Foreskin fibroblast (primary cell): ENCODE measurements at places on chromosomes 2 and 18.
A peak's percentile ranks its signal among the peaks of the same experiment; 100 is the strongest.

DNA sequence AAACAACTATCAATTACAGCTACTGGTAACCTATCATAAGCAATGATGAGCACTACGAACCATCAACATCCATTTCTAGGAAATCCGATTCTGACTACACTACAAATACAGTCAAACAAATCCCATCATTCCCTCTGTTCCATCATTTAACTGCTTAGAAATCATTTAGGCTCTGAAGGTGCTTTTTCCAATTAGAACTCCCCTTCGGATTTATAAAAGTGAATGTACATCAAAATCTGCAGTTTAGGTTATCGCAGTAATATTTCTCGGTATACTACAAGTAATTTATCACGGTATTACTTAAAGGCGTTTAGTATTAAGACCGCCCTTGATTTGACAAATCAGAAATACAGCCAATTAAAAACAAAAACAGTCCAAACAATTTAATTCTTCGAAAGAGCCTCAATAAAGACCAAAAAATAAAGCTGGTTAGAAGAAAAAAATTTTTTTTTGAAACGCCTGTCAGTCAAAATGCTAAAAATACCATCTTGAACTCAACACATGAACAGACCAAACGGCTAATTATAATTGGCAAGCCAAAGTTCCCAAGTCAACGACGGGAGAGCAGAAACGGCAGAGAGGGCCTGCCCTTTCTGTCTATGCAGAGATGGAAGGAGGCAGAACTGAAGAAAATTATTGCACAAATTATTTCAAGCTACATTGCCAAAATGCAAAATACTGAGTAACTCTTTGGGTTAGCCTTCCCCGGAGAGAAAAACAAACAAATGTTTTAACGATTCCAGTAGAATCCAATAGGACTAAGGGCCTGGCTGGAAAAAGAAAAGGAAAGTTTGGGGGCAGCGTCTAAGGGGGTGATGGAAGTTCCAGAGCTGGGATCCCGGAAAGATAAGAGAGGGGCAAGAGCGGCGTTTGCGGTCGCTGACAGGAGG is 1.2 kb downstream of the VPS54 start:
- DNase-seq, result no peak

DNA sequence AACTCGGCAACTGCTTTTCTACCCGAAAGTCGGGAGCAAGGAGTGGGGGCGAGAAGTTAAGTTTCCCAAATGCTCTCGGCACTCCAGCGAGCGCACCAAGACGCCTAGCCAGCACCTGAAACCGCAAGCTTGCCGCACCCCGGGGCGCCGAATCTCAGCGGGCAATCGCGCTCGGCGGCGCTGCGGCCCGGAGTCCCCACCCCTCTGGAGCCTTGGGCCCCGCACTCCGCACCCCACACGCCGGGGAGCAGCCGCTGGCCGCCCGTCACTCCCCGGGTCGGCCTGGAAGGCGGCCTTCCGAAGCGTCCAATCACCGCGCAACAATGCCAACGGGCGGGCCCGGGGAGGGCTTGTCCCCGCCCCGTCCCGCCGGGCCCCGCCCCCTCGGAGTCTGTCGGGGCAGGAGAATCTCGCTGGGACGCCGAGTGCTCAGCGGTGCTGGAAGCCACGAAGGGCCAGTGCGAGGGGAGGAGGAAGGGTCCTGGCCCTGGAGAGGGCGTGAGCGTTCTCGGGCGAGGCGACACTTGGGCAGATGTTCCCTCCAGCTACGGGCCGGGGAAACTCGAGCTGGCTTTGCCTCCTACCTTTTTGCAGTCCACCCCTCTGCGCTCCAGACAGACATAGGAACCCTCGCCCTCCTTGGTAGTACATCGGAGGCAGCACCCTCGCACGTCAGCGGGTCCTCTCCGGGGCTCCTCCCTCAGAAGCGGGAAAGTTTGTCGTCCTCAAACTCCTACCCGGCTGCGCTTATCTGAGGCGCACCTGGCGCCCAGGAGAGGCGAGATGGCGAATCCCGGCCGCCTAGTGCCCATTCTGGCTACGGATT is 1.1 kb upstream of the ZBTB7C start:
- peak; percentile 94 for DNase-seq

DNA sequence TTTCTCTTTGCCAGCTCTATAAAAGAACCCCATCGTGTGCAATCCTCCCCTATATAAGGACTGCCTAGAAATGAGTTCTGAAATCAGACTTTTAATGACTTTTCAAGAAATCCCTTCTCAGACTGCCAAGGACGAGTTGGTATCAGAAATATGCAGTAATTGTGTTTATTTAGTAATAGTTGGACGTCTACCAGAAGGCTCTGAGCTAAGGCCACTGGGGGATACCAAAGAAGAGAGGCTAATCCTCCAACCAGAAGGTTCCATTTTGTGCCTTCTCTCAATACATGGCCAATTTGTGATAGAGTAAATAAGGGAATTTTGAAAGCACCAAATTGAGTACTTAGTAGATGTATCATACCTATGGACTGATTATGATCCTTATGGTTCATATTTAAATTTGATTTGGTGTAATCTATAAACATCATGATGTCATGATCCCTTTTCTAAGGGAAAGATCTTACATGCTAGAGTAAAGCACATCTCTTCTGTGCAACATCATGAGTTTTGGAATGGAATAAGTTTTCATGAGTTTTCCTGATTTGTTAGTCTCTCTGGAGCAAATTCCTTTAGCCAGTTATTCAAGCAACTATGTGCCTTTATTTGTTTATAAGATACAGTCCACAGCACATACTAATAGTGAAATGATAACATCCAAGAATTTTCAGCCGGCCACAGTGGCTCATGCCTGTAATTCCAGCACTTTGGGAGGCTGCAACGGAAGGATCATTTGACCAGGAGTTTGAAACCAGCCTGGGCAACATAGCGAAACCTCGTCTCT is 82.2 kb upstream of the LTBP1 start:
- DNase-seq, result peak; percentile 86

DNA sequence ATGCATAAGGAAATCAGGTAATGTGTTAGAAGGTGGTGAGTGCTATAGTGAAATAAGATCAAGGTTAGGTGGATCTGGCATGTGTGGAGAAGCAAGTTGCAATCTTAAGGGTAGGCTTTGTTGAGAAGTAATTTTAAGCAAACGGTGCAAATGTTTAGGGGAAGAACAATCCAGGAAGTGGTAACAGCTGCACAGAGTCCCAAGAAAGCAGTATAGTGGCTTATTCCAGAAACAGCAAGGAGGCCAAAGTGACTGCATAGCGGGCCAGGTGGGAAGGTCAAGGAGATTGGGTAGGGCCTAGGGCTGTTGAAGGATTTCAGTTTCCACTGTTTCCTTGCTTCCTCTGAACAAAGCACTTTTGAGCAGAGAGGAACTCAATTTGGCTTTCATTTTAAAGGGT is 30.0 kb upstream of the RAB1A start:
- no peak for DNase-seq

DNA sequence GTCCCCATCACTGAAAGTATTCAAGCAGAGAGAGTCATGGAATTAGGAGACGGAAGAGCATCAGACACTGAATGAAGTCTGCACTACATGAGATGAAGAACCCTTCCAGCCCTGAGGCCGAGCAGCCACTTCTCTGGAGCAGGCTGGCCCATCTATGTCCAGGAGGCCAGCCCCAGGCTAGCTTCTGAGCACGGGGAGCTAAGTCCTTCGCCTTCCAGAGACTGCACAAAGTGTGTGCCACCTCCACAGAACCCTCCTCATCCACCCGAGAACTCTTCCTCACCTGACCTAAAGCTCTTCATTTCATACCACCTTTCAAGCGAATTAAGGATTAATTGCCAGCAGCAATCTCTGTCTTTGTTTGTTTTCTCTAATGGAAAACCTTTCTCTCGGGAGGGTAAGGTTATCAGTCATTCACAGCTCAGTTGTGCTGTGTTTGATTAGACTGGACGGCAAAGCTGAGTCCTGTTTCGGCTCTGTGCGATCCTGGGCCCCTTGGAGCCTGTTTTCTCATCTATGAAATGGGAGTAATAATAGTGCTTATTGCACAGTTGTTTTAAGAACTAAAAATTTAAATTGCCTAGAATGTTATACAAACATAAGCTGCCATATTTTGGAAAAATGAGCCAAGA is 38.0 kb downstream of the SCTR start:
- no peak for DNase-seq

GRCh38 chr18:8949206-8949605 is 153.3 kb upstream of the NDUFV2 start:
- DNase-seq, result peak; percentile 53

- no peak for DNase-seq
Measured at GRCh38 chr2:161761160-161761559, 136.9 kb downstream of the SLC4A10 start.

DNA sequence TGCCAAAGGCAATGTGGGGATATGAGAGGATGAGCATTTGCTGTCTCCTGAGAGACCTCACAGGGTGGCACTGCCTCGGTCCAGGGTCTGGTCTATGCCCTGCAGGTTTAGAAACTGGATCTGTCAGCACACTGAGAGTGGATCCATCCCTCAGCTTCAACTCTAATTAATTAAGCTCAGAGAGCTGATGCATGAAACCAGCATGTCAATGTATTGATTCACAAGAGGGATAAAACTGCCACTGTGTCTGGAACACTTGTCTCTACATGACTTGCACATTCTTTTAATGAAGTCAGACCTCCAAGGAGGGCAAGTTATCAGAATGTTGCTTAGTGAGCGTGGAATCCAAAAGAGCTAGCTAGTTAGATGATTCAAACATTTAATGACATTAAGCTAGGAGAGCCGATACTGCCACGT is 22.5 kb upstream of the POLE4 start:
- DNase-seq, result no peak

DNA sequence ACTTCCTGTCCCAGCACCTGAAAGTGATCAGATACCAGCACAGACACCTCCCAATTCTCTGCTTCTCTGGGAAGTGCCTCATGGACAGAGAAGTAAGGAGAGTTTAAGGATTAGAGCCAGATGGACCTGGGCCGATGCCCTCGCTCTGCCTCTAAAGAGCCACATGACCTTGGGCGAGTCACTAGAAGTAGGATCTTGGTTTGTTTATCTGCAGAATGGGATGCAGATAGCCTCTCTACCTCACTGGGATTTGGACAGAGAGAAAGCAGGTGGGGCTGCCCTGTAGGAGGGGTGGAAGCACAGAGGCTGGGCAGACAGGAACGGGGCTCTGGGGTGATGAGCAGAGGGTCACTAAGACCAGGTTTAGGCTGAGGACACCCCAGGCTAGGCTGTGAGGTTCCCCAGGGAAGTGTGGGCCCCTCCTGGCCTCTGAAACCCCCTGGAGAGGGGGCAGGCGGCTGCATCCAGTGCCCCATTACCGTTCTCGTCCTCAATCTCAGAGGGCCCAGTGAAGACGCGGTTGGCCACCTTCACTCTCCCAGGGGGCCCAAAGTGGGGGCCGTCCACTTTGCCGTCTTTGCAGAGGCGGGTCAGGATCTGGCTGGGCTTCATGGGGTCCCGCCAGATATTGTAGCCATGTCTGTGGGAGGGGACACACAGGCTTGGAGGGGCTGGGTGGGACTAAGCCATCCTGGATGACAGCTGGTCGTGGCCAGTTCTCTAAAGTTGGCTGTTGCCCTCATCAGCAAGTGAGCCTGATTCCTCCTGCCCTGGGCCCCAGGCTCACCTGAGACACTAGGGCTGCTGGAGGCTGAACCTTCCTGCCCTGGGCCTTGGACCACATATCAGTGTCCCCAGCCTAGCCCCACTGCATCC is 13.3 kb downstream of the OTOF start:
- DNase-seq, result no peak

GRCh38 chr2:106781196-106781595 is 104.8 kb downstream of the ST6GAL2 start:
- DNase-seq, result no peak

DNA sequence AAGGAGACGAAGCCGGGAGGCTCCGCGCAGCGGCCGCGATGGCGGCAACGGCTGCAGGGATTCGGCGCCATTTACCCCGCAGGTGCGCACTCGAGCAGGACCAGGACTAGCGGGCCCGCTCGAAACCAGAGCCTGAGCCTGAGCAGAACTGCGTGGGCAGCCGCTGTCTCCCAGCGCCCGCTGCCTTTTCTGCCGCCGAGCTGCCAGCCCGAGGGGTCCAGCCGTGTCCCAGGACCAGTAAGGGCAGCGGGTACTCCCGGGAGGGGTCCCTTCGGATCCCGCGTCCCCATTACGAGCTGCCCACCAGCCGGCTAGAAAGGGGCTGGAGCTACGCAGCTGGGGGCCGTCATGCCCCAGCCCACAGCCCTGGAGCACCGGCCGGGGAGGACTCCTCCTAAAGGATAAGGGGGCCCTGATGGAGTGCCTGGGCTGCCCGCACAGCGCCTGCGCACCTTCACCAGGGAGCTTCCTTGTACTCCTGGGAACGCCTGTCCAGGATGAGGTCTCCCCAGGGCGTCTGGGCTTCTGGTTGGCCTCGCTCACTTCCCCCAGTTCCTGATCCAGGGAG is 9.9 kb downstream of the ALPP start:
- DNase-seq, result no peak
